ENCODE measurements at places on chromosomes 5 and 9.

- DNase-seq, result no peak
Measured at GRCh38 chr9:5563417-5563815, 53.1 kb downstream of the PDCD1LG2 start.

DNA sequence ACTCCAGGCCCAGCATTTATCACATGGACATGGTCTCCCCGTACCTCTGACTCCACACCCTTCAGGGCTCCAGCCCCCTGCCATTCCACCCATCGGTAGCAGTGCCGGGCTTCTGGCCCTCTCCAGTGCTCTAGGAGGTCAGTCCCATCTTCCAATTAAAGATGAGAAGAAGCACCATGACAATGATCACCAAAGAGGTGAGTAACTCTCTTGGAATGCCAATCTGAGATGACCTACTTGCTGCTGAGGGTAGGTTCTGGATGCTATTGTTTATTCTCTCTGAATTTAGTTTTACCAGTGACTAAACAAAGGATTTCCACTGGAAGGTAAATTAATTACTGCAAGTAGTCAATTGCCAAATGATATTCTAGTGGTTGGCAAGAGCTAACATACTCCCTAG lies 80.8 kb downstream of the TLE4 start:
- no peak for DNase-seq

- DNase-seq, result no peak
Measured at GRCh38 chr5:158807-159447, 32.4 kb upstream of the LRRC14B start.

- no peak for DNase-seq
Measured at GRCh38 chr9:31629292-31629691, 755.2 kb upstream of the ACO1 start.

- no peak for DNase-seq
Measured at GRCh38 chr9:91012933-91013841, 211.6 kb downstream of the SYK start.

- DNase-seq, result no peak
Measured at GRCh38 chr5:55483885-55484284, 50.9 kb downstream of the PLPP1 start.

DNA sequence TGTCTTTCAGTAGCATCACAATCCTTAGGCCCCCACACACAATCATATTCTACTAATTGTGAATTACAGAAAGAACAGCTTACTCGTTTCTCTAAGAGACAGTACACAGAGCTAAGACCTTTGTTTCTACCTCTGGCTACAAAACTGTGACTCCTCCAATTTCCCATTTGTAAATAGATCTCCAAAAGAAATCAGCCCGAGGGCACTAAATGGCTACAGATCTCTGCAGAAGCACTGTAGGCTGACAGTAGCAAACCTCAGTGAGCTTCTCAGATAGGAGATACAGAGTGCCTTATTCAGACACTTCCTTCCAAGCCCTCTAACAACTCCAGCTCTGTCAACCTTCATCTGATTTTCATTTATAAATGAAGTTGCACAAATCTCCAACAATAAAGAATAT lies 51.0 kb downstream of the EFNA5 start:
- no peak for DNase-seq

GRCh38 chr5:19555436-19555835 lies 432.6 kb downstream of the CDH18 start:
- DNase-seq, result no peak

- no peak for DNase-seq
Measured at GRCh38 chr9:77016526-77017504, 2.6 kb upstream of the FOXB2 start.
